GM13977 (cell line): ENCODE measurements at places on chromosomes 3 and 15.

DNA sequence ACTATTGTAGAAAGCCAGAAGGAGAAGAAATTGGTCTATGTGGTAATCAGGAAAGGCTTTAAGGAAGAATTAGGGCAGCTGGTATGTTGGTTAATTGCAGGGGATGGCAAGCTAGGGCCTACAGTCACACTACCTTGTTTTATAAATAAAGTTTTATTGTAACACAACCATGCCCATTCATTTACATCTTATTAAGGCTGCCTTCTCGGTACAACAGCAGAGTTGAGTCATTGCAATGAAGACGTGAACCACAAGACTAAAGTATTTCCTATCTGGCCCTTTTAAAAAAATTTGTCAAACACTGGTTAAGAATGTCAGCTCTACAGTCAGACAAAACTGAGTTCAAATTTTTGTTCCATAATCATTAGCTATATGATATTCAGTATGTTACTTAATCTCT is 8.3 kb downstream of the SERPINI1 start:
- DNase-seq: no peak

- no peak for DNase-seq
These were observed 1.2 kb downstream of the BTLA start for GRCh38 chr3:112497897-112498548.

GRCh38 chr3:53740956-53741355 is 105.3 kb downstream of the CHDH start:
- no peak for DNase-seq

DNA sequence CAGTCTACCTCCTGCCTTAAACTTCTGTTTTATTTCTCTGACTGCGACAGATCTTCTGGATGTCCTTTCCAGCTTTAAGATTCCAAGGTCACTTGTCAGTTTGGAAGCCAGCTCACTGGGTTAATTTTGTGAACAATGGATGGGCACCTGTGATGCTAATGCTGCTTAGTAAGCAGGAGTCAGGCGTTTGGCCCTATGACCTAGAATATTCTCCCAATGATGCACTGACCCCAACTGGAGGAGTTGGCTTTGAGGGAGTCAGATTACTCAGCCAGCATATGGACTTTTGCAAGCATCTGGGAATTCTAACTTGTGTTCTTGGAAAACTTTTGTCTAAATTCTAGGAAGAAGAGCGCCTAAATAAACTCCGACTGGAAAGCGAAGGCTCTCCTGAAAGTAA is 28.1 kb downstream of the HACD3 start:
- no peak for DNase-seq

DNA sequence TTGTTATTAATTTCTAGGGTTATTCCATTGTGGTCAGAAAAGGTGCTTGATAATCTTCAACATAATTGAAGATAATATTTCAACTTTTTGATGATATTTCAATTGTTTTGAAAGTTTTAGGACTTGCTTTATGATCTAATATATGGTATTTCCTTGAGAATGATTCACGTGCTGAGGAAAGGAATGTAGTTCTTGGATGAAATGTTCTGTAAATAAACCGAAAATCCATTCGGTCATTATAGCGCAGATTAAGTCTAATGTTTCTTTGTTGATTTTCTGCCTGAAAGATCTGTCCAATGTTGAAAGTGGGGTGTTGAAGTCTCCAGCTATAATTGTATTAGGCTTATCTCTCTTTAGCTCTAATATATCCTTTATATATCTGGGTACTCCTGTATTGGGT is 617.5 kb upstream of the NECTIN3 start:
- no peak for DNase-seq

- no peak for DNase-seq
These were observed 114.0 kb downstream of the FNDC3B start for GRCh38 chr3:172153335-172153861.

DNA sequence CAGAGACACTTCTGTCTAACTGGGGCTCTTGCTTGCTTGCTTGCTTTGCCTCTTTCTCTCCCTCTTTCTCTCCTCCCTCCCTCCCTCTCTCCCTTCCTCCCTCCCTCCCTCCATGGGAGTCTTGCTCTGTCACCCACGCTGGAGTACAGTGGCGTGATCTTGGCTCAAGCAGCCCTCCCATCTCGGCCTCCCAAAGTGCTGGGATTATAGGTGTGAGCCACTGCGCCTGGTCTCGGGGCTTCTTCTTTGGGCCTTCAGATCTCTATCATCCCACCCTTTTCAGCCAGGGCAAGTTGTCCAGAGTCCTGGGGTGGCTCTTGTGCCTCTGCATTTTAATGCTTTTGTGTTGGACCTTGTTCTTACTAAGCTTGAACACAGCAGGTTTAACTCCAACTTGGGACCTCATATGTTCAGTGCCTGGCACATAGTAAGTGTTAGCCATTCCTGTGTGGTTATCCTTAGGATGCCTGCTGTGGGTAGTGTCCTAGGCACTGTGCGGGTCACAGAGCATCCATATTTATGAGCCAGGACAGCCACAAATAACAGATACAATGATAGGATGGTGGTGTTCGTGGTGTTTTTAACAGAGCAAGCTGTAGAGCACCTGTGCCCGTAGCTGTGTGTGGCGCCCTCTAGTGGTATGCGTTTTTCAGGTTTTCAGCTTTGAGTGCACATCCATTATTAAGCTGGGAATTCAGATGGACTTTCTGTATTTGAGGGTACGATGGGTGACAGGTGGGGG is 75.1 kb downstream of the CCK start:
- peak; percentile 52 for DNase-seq

GRCh38 chr3:150871192-150871591 is 34.0 kb downstream of the MINDY4B start:
- DNase-seq: no peak
